Substantia nigra (tissue), 51 donors: ENCODE measurements at places on chromosomes 2 and 18.

- no peak for DNase-seq
These were observed 29.3 kb downstream of the TGFA start for GRCh38 chr2:70523996-70524965.

GRCh38 chr2:143382573-143382972, 253.4 kb downstream of the ARHGAP15 start:
- DNase-seq, result no peak

- DNase-seq, result no peak
These were observed 791.3 kb upstream of the CHAC2 start for GRCh38 chr2:52976143-52976949.

GRCh38 chr2:64326578-64327050, 127.3 kb upstream of the LGALSL start:
- no peak for DNase-seq

- no peak for DNase-seq
These were observed 24.8 kb upstream of the ZNF638 start for GRCh38 chr2:71306762-71307161.

DNA sequence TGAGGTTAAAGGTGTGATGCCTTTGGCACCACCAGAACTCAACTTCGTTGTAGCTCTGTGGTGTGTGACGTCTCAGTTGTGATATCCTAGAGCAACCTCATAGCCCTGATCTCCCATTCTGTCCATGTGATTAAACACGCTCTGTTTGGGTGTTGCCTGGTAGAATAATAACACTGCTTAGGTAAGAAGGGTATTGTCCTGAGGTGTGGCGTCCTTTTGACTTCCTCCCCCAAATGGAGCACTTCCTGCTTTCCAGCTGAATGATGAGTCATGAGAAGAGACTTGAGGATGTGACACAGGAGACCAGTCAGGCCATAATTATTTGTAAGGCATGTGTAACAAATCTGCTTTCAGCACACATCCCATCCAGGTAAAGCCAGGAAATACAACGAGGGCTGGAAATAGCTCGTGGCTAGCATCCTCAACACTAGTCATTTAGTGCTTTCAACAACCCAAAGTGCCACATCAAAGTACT, 100.7 kb downstream of the RAPGEF4 start:
- no peak for DNase-seq

DNA sequence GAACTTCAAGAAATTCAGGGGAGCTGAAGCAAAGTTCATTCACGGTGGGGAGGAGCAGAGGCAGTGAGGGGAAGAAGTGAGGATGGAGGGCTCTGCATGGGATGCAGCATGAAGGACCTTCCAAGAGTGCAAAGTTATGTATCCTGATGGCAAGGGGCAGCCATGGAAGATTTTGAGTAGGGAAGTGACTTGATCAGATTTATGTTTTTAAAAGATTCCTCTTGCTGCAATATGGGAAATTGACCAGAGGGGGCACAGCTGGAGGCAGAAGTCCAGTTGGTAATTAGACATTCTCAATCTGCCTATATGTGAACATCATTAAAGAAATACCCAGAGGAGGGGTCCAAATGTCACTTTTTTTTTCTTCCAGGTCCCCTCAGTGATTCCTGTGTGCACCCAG, 21.5 kb upstream of the ANXA4 start:
- DNase-seq, result no peak

DNA sequence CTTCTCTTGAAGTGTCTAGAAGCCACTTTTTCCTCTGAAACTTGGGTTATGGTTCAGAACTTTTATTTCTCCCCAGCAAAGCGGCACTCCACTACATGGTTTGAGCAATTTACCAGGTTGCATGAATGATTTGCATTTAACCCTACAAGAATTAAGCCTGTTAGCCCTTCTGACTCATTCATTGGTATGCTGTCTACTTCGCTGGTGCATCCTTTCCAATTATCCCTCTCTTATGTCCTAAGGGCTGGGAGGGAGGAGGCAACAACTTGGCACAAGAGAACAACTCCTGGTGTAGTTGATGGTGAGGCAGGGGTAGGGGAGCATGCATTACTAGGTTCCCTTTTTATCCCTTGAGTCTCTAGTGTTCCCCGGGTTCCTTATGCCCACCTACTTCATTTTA, 293.4 kb upstream of the MEX3C start:
- no peak for DNase-seq

- DNase-seq, result no peak
These were observed 1.7 kb upstream of the ZCCHC2 start for GRCh38 chr18:62521082-62521481.

GRCh38 chr2:37987098-37987775, 62.1 kb downstream of the RMDN2 start:
- no peak for DNase-seq

DNA sequence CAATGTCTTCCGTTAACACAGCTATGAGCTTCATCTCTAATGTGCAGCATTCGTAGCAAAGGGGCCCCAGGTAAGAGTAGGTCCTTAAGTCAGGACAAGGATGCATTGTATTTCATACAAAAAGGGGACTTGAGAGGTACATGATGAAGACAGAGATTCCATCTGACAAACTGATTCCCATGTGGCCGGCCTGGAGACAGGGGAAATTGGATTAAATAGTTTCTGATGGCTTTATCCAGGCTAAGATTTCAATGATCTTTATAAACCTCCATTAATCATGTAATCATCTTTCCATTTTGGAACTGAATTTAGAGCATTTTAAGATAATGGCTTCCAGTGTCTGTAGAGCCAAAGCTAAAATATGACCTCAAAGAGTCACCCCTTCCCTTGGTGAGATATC, 111.3 kb downstream of the NCKAP5 start:
- DNase-seq, result no peak

GRCh38 chr2:97730245-97730644, 16.9 kb downstream of the ZAP70 start:
- DNase-seq, result no peak

- DNase-seq, result no peak
These were observed 136.2 kb downstream of the DIS3L2 start for GRCh38 chr2:232097758-232098157.

GRCh38 chr2:223856021-223856420, 18.6 kb upstream of the AP1S3 start:
- DNase-seq, result no peak

DNA sequence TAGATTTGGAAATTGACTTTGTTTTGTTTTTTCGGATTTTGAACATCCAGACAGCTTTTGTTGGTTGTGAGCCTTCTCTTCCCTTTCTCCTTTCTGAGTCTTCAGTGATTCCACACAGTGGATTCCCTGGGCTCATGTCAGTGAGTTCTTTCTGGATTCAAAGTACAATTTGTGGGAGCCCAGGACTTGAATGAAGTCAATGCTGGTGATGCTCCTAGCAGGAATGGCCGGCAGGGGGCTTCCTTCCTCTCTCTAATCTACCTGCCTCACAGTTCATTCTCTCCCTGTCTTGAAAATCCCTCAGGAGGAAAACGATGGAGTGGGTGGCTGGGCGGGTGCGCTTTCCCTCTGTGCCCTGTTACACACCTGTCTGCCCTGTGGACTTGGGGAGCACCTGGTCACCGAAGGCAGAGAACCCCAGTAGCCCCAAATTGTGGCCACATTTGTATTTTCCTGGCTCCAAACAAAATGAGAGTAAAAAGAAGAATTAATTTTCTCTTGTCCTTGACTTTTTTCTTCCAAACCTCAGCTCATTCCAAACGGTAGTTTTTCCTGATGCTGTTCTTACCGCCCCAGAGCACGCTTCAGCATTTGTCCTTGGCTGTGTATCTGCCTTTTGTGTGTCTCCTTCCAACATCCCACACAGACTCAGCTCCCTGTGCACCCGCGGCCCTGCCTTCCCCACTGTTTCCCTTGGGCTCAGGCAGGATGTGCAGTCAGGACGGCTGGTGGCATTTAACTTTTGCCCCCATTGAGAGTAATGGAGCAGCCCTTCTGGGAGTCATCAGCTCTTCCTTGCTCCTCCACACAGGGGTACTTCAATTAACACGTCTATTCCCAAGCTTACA, 86.6 kb downstream of the MARCO start:
- no peak for DNase-seq

DNA sequence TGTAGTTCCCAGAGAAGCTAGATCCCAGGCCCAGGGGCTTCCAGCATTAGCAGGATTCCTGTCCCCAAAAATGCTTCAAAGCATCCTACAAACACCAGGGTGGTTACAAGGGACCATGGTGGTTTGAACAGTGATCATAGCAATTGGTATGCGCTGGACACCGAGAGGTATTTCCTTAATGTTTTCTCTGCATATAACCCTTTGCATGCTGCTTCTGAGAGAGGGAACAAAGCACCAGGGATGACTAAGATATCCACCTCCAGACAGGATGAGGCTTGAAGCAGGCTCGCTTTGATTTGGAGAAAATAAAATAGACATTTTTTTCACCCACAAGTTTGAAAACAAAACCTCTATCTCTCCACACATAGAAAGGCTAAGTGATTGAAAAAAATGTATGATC, 50.5 kb upstream of the TSPYL6 start:
- DNase-seq, result no peak

DNA sequence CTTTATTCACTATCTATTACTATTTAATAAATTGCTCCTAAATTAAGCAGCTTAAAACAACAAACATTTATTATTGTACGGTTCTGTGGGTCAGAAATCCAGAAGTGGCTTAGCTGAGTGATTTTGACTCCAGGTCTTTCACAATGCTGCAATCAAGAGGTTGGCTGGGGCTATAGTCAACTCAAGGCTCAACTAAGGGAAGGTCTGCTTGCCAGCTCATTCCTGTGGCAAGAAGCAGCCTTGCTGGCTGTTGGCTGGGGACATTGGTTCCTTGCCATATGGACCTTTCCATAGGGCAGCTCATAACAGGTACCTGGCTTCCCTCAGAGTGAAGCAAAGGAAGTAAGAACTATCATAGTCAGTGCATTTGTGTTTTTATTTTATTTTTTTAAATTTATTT, 5.0 kb upstream of the MRPL19 start:
- DNase-seq, result no peak

- no peak for DNase-seq
These were observed 25.2 kb upstream of the RGPD4 start for GRCh38 chr2:107801498-107801897.

- no peak for DNase-seq
These were observed 20.0 kb upstream of the NABP1 start for GRCh38 chr2:191657977-191658376.

DNA sequence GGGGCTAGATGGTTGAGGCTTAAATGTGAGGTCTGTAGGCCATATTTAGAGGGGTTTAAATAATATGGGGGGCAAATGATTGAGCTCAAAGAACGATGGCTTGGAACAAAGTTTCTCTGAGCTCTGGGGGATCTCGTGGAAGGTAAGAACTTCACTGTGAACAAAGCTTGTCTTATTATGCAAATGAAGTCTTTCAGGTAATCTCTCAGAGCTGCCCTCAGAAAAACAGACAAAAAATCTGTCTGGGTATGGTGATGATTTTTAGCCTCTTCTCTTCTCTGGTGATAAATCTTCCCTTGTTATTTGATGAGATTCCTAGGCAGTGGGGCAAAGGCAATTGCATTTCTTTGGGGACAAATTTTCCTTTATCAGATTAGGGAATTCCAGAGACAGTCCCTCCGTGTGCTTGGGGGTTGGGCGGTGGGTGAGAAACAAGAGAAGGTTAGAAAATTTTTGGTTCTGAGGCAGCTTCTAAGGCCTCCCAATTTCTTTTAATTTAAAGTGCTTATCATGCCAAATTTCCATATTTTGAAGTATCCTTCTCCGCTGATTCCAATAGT, 760.4 kb downstream of the TSN start:
- DNase-seq, result no peak

DNA sequence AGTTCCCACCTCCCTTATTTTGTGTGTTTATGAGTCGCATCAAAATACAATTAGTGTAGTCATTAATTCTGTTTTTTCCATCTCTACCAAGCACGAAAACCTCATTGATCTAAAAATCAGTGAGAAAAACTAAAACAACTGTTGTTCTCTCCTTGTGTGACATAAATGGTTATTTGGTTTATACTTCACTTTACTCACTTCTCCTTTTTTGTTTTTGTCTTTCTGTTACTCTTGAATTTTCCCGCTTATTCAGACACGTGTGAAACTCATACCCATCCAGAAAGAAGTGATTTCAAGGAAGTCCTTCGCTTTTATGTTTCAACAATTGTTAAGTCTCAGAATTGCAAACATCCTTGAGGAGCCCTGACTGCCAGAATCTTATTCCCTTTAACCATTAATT, 121.6 kb downstream of the EML6 start:
- DNase-seq, result no peak

DNA sequence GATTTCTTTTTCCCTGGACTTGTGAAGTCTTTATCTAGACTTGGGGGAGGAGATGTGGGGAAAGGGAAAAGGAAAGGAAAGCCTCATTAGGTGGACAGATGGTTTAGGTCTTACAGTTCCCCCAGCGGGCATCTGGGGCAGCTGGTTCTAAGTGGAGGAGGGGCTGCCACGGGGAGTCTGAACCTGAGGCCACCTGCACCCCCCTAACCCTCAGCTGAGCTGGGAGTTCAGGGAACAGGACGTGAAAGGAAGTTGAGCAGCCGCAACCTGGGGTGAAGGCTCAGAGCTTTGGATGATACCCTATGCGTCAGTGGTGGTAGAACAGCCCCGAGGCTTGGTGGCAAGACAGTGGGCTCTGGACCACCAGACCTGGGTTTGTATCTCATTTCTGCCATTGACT, 26.8 kb downstream of the ITM2C start:
- no peak for DNase-seq

DNA sequence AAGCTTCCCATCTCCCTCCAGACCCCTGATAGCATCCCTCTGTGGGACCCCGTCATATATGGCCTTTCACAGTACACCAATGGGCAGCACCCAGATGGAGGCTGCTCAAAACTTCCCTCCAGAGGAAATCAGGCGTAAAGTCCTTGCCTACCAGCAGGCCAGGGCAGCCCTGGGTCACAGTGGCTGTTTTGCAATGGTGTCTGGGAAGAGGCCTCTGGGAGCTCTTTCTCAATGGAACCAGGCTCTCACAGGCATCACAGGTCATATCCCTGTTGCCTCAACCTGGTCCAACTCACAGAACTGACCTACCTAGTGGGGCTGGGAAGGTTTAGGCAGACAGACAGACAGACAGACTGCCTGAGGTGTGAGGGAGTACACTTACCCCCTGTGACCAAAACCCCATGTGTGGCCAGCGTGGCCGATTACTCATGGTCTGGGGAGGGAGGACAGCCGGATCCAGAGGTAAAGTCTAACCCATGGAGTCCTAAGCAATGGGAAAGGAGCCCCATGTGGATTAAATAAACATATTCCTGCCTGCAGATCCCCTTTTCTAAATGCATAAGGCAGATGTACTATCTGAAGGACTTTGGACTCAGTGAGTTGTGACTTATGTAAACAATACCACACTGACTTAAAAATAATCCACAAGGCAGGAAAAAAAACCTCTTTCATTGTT, 58.2 kb downstream of the BCL2L11 start:
- no peak for DNase-seq

GRCh38 chr2:120400551-120400950, 54.6 kb downstream of the INHBB start:
- DNase-seq, result no peak
